ENCODE measurements at places on chromosomes 12 and 14.

DNA sequence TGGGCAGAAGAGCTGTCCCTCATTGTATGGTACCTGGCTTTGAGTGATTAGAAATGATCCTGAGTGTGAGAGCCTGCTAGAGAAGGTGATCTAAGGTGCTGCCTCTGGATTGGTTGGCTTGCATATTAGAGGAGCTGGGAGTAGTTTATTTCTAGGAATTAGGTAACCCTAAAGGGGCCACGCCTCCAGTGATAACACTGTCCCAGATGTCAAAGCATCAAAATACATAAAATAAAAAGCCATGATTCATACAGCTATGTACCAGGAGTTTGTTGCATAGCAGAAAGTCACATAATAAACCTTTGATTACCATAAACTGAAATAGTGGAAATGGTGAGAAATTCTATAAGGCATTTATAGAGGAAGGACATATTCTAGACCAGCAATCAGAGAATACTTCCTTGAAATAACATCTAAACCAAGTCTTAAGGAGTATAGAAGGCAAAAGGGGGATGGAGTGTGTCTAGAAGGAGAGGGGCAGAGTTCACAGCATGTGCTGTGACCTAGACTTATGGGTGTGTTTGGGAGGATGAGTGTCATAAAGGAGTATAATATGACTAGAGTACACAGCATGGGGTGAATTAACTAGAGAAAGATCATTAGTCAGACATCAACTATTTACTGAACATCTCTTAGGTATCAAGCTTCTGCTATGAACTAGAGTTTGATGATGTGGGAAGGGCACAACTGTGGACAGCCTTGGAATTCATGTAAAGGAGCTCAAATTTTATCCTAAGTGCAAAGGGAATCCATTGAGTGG, 686.4 kb downstream of the GALC start:
- no peak for DNase-seq

DNA sequence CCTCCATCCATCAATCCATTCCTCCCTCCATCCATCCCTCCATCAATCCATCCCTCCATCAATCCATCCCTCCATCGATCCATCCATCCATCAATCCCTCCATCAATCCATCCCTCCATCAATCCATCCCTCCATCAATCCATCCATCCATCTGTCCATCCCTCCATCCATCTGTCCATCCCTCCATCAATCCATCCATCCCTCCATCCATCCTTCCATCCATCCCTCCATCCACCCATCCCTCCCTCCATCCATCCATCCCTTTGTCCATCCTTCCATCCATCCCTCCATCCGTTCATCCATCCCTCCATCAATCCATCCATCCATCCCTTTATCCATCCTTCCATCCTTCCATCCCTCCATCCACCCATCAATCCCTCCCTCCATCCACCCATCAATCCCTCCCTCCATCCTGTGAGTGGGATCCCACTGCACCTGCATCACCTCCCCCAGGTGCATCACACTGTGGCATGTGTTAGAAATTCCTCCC, 338.1 kb upstream of the SFSWAP start:
- no peak for DNase-seq

DNA sequence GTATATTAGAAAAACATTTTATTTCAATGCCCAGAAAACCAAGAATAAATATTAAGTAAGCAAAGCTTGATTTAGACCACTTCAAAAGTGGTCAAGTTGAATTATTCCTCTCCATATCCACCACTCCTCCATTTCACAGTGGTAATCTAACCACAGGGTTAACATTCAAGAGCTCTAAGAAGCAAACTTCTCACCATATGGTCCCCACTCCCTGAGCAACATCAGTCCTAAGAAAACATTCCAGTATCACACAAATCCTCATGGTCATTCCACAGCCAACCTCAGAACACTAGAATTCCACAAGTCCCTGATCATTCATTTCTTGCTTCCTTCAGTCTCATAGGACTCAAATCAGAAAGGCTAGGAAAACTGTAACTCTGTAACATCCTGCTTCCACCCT, 47.9 kb downstream of the ST8SIA1 start:
- DNase-seq, result no peak

GRCh38 chr12:30643366-30643765, 52.3 kb downstream of the IPO8 start:
- DNase-seq, result no peak

- no peak for DNase-seq
Observed at GRCh38 chr12:66188584-66189485, at the start of gene IRAK3. IRAK3 (plus strand) TSS chr12:66189214; CDS start chr12:66189300, 86 bp downstream.

DNA sequence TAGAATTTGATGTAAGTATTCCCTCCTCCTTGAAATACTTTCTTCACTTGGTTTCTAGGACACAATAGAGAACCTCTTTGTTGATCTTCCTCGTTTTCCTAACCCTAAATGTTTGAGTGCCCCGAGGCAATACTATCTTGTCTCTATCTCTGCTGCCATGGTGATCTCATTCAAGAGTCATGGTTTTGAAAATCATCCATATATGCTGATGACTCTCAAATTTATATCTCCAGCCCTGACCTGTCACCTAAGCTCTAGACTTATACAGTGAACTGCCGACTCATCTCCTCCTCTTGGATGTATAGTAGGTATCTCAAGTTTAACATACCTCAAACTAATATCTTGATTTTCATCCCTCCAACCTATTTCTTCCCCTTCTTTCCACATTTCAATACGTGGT, 71.4 kb downstream of the RIC8B start:
- no peak for DNase-seq

DNA sequence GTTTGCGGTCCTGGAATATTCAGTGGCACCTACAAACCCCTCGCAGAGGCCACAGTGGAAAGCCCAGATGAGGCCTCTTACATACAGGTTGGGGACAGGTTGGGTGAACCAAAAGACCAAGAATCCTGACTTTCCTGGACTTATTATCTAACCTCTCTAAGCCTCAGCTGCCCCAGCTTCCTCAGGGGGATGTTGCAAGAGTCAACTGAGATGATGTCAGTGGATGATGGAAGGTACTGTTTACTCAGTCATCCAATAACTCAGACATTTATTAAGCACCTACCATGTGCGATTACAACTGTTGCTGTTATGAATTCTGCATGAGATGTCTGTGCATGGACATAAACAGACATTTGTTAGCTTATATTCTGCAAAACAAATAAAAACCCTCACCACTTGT, 72.8 kb downstream of the RFX4 start:
- no peak for DNase-seq

DNA sequence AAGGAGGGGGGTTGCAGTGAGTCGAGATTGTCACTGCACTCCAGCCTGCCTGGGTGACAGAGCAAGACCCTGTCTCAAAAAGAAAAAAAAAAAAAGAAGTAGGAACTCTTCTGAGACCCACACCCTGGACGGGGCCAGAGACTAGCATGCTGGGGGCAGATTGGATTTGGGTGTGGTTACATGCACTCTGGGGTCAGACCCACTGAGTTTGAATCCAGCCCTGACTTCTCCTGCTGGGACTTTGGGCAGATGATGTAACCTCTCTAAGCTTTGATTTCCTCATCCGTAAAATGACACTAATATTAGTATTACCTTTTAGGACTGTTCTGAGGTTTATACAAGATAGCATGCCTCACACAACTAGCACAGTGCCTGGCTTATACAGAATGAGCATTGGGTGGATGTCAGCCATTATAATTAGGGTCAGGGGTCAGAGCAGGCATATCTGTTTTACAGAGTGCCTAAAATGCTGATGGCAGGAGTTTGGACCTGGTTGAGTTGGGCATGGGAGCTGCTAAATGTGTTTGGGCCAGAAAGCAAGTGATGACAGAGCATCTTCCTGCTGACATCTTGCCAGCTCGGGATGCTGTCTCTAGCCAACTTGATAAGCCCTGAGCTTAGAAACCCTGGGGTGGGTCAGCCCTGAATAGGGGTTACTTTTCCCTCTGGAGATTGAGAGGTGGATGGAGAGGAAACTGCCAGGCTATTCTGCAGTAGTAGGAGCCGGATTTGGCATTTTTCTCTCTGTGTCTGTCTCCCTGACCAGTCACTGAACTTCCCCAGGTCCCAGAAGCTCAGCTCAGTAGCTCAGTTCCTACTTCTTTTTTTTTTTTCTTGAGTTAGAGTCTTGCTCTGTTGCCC, 15.5 kb downstream of the TPCN1 start:
- no peak for DNase-seq

DNA sequence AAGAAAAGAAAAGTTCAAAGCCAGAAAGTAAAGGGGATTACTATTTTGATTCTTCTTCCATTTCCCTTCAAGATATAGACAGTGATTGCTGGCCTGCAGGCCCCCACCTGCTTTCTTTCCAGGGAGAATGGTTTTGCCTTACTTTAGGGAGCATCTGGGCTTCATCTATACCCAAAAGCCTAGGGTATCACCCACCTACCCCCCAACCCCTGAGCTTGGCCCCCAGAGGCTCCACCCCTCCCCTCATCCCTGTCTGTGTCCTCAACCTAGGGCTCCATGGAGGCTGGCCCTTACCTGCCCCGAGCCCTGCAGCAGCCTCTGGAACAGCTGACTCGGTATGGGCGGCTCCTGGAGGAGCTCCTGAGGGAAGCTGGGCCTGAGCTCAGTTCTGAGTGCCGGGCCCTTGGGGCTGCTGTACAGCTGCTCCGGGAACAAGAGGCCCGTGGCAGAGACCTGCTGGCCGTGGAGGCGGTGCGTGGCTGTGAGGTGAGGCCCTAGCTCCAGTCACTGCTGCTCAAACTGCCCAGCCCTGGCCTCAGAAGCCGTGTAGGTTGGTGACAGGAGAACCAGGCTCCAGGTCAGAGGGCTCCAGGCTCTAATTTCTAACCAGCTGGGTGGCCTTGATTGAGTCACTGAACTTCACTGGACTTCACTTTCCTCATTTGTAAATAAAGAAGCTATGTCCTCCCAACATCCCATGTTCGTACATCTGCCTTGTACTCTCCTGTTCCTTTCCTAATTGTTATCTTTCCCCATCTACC, 13.6 kb downstream of the ARHGEF40 start:
- DNase-seq, result no peak

- DNase-seq, result no peak
Observed at GRCh38 chr14:90368946-90369721, 27.7 kb upstream of the CALM1 start.

DNA sequence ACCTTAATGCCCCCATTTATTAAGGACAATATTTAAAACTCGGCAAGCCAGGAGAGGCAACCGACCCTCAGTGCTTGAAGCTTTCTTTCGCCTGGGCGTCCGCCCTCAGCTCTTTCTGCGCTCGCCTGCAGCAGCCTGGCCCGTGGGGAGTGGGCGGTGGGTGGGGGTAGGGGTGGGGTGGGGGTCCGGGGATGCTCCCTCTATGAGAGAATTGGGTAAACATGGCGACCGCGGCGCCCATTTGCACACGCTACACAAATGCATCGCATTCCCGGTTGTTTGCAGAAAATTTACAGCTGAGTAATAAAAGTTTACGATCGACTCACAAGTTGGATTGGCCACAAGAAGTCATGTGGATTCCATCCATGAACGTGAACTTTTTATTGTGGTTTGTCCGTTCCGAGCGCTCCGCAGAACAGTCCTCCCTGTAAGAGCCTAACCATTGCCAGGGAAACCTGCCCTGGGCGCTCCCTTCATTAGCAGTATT, 7.7 kb downstream of the HOXC8 start:
- DNase-seq, result peak; percentile 60

- DNase-seq, result no peak
Observed at GRCh38 chr14:102029956-102030355, 56.9 kb downstream of the HSP90AA1 start.

DNA sequence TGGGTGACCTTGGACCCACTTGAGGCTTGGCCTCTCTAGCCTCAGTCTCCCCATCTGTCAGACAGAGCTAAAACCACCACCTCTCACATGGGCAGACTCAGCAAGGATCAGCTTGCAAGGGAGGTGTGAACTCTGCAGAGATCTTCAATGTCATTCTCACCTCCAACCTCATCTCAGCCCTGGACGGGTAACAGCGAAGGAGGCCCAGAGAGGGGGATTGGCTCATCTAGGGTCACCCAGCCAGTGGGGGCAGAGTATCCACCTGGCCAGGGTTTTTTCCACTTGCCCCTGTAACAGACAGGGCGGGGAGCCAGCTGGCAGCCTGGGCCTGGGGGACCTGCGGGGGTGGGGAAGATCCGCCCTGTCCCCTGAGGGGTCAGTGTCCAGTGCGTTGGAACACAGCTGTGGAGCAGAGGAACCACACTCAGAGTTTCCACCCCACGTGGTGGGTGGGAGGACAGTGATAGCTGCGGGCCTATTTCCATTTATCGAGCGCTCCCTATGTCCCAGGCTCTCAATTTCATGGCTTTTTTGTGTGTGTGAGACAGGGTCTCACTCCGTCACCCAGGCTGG, 27.4 kb downstream of the DTX1 start:
- no peak for DNase-seq

GRCh38 chr12:64473176-64473575, 21.3 kb downstream of the TBK1 start:
- DNase-seq, result no peak

DNA sequence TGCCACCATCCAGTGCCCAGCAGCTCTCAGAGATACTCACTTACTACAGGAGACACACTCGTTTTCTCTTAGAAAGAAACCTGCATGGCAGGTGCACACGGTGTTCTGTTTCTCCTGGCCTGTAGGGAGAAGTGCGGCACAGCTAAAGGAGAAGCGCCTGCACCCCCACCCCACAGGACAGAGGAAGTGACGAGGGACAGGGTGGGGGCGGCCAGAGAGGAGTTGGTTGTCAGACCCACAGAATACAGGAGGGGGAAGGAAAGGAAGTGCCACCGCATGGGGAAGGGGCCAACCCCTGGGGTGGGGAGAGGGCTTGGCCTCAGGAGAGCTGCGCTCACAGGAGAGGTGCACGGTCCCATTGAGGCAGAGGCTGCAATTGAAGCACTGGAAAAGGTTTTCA, 8.8 kb downstream of the TNFRSF1A start:
- no peak for DNase-seq

- DNase-seq, result no peak
Observed at GRCh38 chr12:132449565-132450417, 40.2 kb upstream of the FBRSL1 start.

- no peak for DNase-seq
Observed at GRCh38 chr14:89630101-89630829, 213.2 kb upstream of the FOXN3 start.

DNA sequence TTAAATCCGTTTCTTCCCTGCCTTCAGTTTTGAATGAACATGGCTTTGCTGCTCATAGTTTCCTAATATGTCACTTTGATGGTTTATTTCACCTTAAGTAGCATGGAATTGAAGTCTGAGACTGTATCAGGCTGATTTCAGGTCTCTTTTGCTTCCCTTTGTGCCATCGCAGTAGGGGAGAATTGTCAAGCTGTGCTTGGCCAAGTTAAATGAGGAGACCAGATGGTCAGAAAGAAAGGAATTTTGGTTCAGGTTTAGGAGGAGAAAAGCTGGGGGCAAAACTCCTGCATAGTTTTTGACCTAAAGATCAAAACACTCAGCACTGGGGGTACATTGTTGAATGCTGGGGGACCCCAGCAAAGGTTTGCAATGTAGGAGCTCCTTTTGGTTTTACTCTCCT, 398.4 kb downstream of the NUAK1 start:
- DNase-seq, result no peak

- peak; percentile 82 for DNase-seq
Observed at GRCh38 chr14:20632831-20633691, 8.4 kb downstream of the OR6S1 start.
